T-helper 17 cell (primary cell): ENCODE measurements at places on chromosomes 11 and 22.
A peak's percentile ranks its signal among the peaks of the same experiment; 100 is the strongest.

GRCh38 chr22:46578251-46578823 is 40.9 kb upstream of the CELSR1 start:
- peaks cover 21% of the 10 kb centered on the region for H3K4me1 ChIP-seq
- H3K27ac ChIP-seq, result no peak overlapping the region
- H3K4me3 ChIP-seq, result peak overlapping the region; percentile 94
- peaks cover 2% of the 10 kb centered on the region for H3K36me3 ChIP-seq
- no peak for DNase-seq

- H3K27me3 ChIP-seq, result no peaks in the 10 kb centered on the region
- H3K36me3 ChIP-seq, result no peaks in the 10 kb centered on the region
- no peak overlapping the region for H3K27ac ChIP-seq
- H3K4me3 ChIP-seq, result no peak overlapping the region
- no peaks in the 10 kb centered on the region for H3K4me1 ChIP-seq
- no peak for DNase-seq
Observed at GRCh38 chr11:26719289-26719973, 2.4 kb downstream of the SLC5A12 start.

DNA sequence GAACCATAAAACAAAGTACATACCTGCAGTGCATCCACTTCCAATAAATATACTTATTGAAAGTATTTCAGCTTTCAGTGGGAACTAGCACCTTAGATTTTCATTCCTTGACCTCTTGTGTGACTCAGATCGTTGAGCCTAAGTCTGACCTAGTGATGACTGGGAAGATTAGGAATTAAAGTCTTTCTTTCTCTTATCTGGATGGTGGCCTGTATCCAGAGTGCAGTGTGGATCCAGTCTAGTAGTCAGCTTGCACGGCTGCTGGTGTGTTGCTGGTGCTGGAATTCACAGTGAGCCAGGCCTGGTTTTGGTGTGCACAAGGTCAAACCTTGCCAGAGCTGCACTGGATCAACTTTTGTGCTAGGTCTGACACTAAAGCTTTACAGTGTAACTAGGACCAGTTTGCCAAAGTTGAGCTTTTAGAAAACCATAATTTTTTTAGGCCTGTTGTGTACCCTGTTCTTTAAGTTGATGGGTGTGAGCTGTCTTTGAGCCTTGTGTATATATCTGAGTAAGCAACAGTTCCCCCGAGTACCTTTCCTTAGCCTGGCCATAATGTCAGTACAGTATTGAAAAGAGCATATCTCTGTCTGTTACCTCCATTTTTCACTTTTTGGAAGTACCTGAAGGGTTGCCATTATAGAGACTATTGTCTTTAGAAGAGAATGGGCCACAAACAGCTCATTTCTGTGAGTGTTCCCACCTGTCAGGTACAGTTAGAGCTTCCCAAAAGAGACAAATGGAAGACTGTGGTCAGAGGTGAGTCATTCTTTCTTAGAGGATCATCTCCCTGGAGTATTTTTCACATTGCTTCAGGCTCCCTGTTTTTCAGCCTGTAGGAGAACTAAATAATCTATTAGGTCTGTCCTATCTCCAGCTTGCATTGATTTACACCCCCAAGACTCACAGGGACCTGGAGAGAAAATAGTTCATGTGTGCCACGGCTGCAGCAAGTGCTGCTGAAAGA is 89.8 kb downstream of the ALX4 start:
- no peak overlapping the region for H3K27ac ChIP-seq
- no peaks in the 10 kb centered on the region for H3K27me3 ChIP-seq
- peaks cover 9% of the 10 kb centered on the region for H3K36me3 ChIP-seq
- peaks cover 4% of the 10 kb centered on the region for H3K4me1 ChIP-seq
- no peak for DNase-seq

- H3K27ac ChIP-seq, result no peak overlapping the region
- no peak for DNase-seq
- H3K4me3 ChIP-seq, result no peak overlapping the region
- H3K27me3 ChIP-seq, result peaks cover 14% of the 10 kb centered on the region
- peaks cover 2% of the 10 kb centered on the region for H3K36me3 ChIP-seq
Observed at GRCh38 chr11:95242091-95242844, 11.3 kb upstream of the SESN3 start.

GRCh38 chr22:22878211-22878570 is 9.4 kb upstream of the IGLL5 start:
- no peaks in the 10 kb centered on the region for H3K36me3 ChIP-seq
- no peaks in the 10 kb centered on the region for H3K27me3 ChIP-seq
- H3K4me3 ChIP-seq, result no peak overlapping the region
- no peak overlapping the region for H3K27ac ChIP-seq
- H3K4me1 ChIP-seq, result peaks cover 4% of the 10 kb centered on the region

DNA sequence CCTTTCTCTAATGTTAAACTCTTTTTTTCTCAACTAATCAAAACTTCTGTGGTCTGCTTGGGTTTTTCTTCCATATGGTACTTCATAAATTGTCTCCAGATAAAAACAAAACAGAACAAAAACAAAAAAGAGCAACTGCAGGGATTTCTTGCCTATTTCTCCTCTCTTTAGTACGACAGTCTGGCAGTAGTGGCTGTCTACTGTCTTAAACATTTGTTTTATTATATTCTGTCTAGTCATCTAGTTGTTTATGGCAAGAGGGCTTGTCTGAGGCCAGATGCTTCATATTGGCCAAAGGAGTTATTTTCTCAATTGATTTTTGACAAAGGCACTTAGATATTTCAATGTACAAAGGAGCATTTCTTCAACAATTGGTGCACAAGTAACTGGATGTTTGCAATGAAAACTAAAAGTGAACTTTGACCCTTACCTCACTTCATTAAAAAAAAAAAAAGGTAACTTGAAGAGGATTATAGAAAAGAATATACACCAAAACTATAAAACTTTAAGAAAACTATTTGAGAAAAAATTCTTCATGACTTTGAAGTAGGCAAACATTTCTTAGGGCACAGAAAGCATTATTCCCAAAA is 404.2 kb downstream of the LUZP2 start:
- H3K4me1 ChIP-seq, result no peaks in the 10 kb centered on the region
- H3K27ac ChIP-seq, result no peak overlapping the region
- no peaks in the 10 kb centered on the region for H3K27me3 ChIP-seq
- no peak for DNase-seq
- no peaks in the 10 kb centered on the region for H3K36me3 ChIP-seq
- H3K4me3 ChIP-seq, result no peak overlapping the region

DNA sequence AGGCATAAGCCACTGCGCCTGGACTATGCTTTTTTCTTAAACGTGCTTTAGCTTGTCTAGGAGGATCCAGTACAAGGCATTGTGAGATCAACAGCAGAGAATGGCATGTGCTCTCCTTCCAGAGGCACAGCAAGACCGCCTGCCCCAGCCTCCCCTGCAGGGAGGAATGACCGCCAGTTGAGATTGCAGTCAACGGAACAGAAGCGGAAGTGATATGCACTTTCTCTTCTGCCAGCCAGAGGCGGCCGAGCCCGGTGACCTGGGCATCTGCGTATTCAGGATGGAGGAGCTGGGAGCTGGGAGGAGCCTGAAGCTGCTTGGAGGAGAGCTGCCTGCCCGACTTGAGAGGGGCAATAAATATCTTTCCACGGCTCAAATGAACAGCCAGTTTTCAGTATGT is 243.0 kb downstream of the CTTN start:
- peaks cover 3% of the 10 kb centered on the region for H3K36me3 ChIP-seq
- peaks cover 50% of the 10 kb centered on the region for H3K27me3 ChIP-seq
- no peak overlapping the region for H3K4me3 ChIP-seq
- no peak for DNase-seq
- H3K4me1 ChIP-seq, result no peaks in the 10 kb centered on the region

DNA sequence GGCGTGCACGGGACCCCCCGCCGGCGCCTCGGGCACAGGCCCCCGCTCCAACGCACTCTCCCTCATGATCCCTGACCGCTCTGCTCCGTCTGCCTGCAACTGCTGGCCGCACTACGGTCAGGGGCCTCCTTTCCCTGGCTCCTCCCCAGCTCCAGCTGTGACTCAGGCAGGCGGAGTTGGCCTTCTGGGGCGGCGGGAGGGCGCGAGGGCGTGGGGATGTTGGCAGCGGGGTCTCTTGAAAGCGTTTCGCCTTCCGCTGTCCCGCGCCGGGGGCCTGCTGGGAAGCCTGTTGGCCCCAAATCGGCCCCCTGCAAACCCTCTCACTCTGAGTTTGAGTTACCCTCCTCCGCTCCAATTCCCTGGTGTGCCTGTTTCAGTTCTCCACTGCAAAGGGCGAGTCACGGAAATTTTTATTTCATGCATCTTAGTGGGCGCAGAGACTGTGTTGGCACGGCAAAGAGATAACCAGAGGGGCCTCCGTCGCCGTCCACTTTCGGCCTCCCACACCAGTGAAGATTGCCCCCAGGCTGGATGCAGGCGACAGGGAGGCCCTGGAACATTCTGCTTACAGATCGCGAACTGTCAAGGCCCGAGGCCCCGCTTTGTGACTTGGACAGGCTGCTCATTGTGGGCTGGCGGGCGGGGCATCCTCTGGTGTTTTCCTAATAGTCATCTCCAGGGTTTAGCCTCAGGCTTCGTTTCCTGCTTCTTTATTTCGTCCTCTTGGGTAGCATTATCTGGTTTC is at the start of gene CAVIN3:
TSS of gene CAVIN3 (minus strand) at position 91 of the 745 bp plus-strand sequence. CDS start at position 66, 25 bp downstream.
- H3K4me3 ChIP-seq, result peak within 1 kb of the TSS; percentile 81
- H3K27ac ChIP-seq, result no peak within 1 kb of the TSS
- H3K4me1 ChIP-seq, result peaks cover 12% of the 10 kb centered on the region
- peak; percentile 15 for DNase-seq
- H3K36me3 ChIP-seq, result peaks cover 8% of the 10 kb centered on the region

- no peak for DNase-seq
- H3K27me3 ChIP-seq, result no peaks in the 10 kb centered on the region
- no peak overlapping the region for H3K4me3 ChIP-seq
- no peak overlapping the region for H3K27ac ChIP-seq
- peaks cover 20% of the 10 kb centered on the region for H3K4me1 ChIP-seq
Observed at GRCh38 chr22:39472570-39473556, 16.1 kb downstream of the MGAT3 start.

- no peak for DNase-seq
- H3K4me1 ChIP-seq, result peaks cover 2% of the 10 kb centered on the region
- H3K27ac ChIP-seq, result no peak overlapping the region
- no peak overlapping the region for H3K4me3 ChIP-seq
- peaks cover 52% of the 10 kb centered on the region for H3K27me3 ChIP-seq
Observed at GRCh38 chr11:7967097-7967496, 1.9 kb upstream of the NLRP10 start.

DNA sequence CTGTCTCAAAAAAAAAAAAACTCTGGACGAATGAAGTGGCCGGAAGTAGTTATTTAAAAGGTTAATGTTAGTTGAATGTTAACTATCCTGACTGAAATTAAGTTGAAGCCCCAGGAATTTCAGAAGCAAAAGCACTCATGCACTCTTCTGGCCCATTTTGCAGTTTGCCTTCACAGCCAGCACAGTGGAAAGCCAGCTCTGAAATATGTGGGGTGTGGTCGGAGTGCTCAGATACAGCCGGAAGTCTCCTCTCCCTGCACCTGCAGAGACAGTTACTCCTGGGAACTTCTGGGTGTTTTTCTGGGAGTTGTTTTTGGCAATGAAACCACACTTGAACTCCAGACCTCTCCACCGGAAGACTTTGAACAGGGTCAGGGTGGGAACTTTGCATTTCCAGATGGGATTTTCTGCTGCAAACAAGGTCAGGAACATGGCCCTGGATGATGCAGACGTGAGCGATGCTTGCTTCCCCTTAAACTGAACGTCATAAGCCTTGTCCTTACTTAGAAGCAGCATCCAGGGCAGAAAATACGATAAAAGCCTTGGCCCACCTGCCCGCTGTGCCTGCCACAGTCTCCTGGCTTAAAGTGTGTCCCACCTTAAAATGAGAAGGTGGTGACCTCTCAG is 21.5 kb upstream of the CABP2 start:
- DNase-seq, result no peak
- H3K4me3 ChIP-seq, result no peak overlapping the region
- no peak overlapping the region for H3K27ac ChIP-seq

DNA sequence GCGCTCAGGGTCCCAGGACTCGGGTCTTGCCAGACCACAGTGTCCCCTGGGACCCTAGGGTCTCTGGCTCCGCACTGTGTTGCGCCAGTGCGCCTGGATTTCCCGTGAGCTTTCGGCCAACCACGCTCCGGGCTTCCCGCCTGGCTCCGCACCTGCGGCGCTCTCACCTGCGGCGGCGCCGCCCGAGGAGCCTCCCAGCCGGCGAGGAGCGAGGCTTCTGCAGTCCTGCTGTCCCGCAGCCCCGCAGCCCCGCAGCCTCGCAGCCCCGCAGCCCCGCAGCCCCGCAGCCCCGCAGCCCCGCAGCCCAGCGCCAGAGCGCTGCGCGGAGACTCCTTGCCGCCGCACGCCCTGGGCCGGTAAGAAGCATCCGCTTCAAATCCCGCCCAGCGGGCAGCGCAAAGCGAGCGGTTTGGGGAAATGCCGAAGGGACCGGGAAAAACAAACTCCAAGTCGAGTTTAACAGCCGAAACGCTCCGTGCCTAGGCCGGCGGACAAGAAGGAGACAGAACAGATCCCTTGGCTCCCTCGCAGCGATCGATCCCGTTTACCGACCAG is 939 bp downstream of the ALX4 start:
- H3K27ac ChIP-seq, result no peak overlapping the region
- DNase-seq, result no peak
- H3K36me3 ChIP-seq, result peaks cover 10% of the 10 kb centered on the region
- peaks cover 26% of the 10 kb centered on the region for H3K4me1 ChIP-seq
- H3K4me3 ChIP-seq, result peak overlapping the region; percentile 77

GRCh38 chr11:69603111-69603836 is 37.7 kb upstream of the CCND1 start:
- no peak overlapping the region for H3K4me3 ChIP-seq
- peaks cover 54% of the 10 kb centered on the region for H3K27me3 ChIP-seq
- H3K27ac ChIP-seq, result peak overlapping the region; percentile 47
- no peak for DNase-seq

DNA sequence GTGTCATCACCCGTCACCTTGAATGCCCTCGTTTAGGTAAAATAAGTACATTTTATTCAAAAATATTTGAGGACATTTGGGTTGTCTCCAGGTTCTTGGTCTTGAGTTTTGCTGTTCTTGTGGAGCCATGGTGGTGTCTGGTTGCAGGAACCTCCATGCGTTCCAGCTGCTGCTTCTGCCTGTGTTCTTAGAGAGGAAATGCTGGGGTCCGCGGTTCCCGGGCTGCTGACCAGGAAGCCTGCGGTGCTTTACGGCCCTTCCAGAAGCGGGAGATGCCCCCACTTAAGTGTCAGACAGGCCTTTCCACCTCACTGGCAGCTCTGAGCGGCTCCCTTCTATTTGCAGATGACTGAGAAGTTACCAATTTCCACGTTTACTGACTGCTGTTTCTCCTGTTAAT is 66.8 kb downstream of the LRP5 start:
- DNase-seq, result no peak
- H3K27me3 ChIP-seq, result peaks cover 23% of the 10 kb centered on the region
- H3K4me1 ChIP-seq, result peaks cover 8% of the 10 kb centered on the region
- H3K27ac ChIP-seq, result no peak overlapping the region

GRCh38 chr11:75920848-75921247 is 105.8 kb downstream of the UVRAG start:
- H3K36me3 ChIP-seq, result peaks cover 2% of the 10 kb centered on the region
- no peak overlapping the region for H3K27ac ChIP-seq
- DNase-seq, result no peak
- H3K4me3 ChIP-seq, result no peak overlapping the region

GRCh38 chr11:114154271-114155047 is 94.9 kb downstream of the ZBTB16 start:
- no peak for DNase-seq
- H3K27ac ChIP-seq, result no peak overlapping the region
- no peak overlapping the region for H3K4me3 ChIP-seq
- peaks cover 2% of the 10 kb centered on the region for H3K36me3 ChIP-seq
- H3K4me1 ChIP-seq, result peaks cover 37% of the 10 kb centered on the region
